ENCODE measurements at places on chromosomes 4 and X. TPM values are rescaled to one million over a fixed set of nuclear protein-coding genes. Genes with fewer than 3 reads are reported as not detected.

- no peak overlapping the region for H3K27ac ChIP-seq
- H3K4me1 ChIP-seq: peaks cover 21% of the 10 kb centered on the region
- no peaks in the 10 kb centered on the region for H3K27me3 ChIP-seq
- peak; percentile 87 for DNase-seq
- H3K36me3 ChIP-seq: peaks cover 10% of the 10 kb centered on the region
- no peak overlapping the region for H3K4me3 ChIP-seq
Measured at GRCh38 chr4:48133669-48134068, 381 bp downstream of the TXK start.

DNA sequence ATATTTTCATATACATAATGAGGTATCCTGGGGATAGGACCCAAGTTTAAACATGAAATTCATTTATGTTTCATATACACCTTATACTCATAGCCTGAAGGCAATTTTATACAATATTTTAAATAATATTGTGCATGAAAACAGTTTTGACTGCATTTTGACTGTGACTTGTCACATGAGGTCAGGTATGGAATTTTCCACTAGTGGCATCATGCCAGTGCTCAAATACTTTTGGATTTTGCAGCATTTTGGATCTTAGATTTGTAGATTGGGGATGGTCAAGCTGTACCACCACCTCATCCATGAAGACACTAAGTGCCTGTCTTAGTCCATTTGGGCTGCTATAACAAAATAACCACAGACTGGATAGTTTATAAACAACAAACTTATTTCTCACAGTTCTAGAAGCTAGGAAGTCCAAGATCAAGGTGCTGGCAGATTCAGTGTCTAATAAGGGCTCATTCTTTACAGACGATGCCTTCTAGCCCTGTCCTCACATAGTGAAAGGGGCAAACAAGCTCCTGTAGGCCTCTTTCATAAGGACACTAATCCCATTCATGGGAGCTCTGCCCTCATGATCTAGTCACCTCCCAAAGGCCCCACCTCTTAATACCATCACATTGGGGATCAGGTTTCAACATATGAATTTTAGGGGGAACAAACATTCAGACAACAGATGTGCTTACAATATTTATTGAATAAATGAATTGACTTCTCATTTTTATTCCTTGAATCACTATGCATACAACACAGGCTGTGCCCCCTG, 9.4 kb downstream of the NUDT6 start:
- no peak for DNase-seq
- no peaks in the 10 kb centered on the region for H3K27me3 ChIP-seq
- H3K36me3 ChIP-seq: no peaks in the 10 kb centered on the region
- H3K4me1 ChIP-seq: no peaks in the 10 kb centered on the region

- no peak overlapping the region for H3K4me3 ChIP-seq
- peak; percentile 37 for DNase-seq
- H3K27ac ChIP-seq: no peak overlapping the region
- no peaks in the 10 kb centered on the region for H3K36me3 ChIP-seq
- H3K27me3 ChIP-seq: peaks cover 4% of the 10 kb centered on the region
Measured at GRCh38 chr4:21949073-21949457, 493 bp upstream of the KCNIP4 start.

- peaks cover 4% of the 10 kb centered on the region for H3K27me3 ChIP-seq
- H3K36me3 ChIP-seq: no peaks in the 10 kb centered on the region
- DNase-seq: peak; percentile 31
- no peak overlapping the region for H3K4me3 ChIP-seq
Measured at GRCh38 chrX:11437642-11438379, 144.6 kb downstream of the AMELX start.

Gene PCDH19
- 0.97 TPM for total RNA-seq

DNA sequence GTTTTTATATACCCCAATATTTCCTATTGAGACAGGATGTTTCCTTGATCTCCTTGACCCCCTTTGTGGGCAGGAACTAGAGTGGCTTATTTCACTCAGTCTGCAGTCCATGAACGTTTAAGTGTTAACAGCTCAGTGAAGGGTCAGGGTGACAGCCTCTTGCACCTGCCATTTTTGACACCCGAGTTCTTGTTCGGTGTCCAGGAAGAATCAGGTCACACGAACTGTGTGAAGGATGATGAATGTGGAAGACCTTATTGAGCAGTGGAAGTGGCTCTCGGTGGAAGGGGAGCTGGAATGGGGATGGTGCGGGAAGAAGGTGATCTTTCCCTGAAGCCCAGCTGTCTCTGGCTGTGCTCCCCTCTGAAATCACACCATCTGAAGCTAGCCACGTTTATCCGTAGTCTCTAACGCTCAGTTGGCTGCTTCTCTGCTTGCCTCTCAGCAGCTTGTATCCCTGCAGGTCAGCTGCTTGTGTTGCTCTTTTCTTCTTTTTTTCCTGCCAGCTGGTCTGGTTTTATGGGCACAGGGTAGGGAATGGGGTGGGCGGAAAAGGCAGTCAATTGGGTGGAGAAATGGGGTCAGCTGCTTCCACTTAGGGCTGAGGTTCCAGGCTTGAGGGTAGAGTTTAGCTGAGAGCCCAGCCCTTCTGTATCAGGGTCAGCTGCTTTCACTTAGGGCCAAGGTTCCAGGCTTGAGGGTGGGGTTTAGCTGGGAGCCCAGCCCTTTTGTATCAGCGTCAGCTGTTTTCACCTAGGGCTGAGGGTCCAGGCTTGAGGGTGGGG, 29.0 kb upstream of the CCNG2 start:
- DNase-seq: no peak
- no peaks in the 10 kb centered on the region for H3K27me3 ChIP-seq
- no peak overlapping the region for H3K27ac ChIP-seq
- no peaks in the 10 kb centered on the region for H3K36me3 ChIP-seq
- no peaks in the 10 kb centered on the region for H3K4me1 ChIP-seq
- H3K4me3 ChIP-seq: no peak overlapping the region

Gene LUZP4
- total RNA-seq: not detected

All from lung (tissue), 17 donors.